ENCODE measurements at places on chromosomes 7 and 10. TPM values are rescaled to one million over a fixed set of nuclear protein-coding genes. Genes with fewer than 3 reads are reported as not detected.

Gene SMO
- total RNA-seq: 0.35 TPM

Gene PTPN12
- total RNA-seq: 24.5 TPM

DNA sequence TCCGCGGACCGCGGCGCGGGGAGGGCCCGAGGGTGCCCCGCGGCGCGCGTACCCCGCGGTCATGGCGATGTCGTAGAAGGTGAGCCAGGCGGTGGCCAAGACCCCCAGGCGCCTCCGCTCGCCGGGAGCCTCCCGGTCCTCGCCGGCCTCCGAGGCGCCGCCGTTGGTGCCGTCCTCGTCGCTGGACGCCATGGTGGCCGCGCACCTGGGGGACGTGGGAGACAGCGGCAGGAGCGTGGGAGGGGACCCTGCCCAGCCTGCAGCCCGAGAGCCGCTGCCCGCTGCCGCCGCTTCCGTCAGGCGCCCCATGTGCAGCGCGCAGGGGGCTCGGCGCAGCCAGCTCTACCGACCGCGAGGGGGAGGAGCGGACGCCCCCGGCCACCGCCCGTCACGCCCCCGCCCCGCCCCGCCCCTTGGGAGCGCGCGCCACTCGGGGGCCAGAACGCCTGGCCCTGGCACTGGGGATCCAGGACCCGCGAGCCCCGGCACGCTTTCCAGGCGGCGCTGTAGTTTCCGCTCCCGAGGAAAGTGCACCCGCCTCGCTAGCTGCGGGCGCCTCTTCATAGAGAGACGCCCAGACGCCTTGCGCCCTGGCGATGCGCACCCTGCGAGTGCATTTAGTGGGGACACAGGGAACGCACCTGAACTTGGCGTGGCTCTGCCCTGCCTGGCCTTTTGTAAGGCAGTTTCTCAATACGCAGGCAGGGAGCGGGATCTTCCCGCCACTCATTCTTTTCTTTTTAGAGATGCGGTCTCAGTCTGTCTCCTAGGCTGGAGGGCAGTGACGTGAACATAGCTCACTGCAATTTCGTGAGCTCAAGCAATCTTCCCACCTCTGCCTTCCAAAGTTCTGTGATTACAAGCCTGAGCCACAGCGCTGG, at the start of gene HACD1:
Gene HACD1 (minus strand): TSS at position 344 of the 881 bp plus-strand sequence. CDS start 35 bp downstream, at position 309.
- no peaks in the 10 kb centered on the region for H3K36me3 ChIP-seq
- H3K4me1 ChIP-seq: peaks cover 11% of the 10 kb centered on the region
- H3K4me3 ChIP-seq: peak within 1 kb of the TSS; percentile 86
- no peak within 1 kb of the TSS for H3K27ac ChIP-seq
- DNase-seq: peak; percentile 13

DNA sequence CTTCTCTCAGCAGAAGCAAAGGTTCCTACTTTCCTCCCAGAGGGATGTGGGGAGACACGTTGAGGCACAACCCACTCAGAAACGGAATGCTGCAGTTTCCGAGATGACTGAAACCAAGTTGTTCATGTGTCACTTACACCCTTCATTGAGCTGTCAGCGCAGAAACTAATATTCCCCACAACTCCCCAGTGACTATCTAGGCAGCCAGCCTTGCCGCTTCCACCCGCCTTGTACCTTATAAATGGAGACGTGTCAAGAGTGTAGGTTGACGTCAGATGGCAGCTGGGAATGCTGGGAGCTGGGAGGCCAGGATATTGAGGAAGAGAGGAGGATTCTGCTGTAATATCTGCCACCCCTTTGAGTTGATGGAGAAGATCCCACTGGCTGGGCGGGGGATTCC, 15.1 kb downstream of the GPR26 start:
- peaks cover 24% of the 10 kb centered on the region for H3K27me3 ChIP-seq
- H3K4me1 ChIP-seq: no peaks in the 10 kb centered on the region
- H3K27ac ChIP-seq: no peak overlapping the region

DNA sequence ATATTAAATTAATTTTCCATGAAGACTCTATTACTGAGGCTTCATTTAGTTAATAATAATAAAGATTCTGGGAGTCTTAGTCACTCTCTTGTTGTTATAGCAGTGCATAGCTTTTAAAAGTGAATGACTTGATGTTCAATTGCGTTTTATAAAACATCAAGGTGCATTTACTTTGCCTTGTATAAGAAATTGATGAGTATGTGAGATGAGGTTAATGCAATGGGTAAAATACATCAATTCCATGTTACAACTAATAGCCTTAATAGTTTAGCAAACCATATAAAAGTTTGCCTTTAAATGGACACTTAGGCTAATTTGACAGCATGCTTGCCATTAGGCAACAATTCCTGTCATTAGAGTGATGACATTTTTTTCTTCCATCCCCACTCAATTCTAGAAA, 173.6 kb upstream of the TEX47 start:
- no peaks in the 10 kb centered on the region for H3K36me3 ChIP-seq
- no peak overlapping the region for H3K4me3 ChIP-seq
- no peaks in the 10 kb centered on the region for H3K27me3 ChIP-seq
- H3K27ac ChIP-seq: no peak overlapping the region
- no peak for DNase-seq
- H3K4me1 ChIP-seq: no peaks in the 10 kb centered on the region

DNA sequence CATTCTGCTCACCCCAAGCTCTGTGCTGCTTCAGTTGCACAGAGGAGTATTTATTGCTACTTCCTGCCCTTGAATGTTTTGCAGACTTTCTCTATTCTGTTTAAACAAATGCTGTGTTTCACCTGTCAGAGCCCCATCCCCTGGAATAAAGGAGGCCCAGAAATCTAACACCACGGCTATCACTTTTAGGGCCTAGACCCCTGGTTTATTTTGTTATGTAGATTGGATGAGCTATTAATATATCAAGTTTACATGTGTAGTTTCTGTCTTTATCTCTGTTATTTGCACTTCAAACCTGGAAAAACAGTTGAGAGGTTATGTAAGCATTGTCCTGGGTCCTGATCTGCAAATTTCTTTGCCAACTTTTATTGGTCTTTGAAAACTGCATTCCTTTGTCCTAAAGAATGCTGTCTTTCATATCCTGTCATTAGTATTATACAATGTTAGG, 630.1 kb downstream of the PARD3 start:
- no peak overlapping the region for H3K4me3 ChIP-seq
- no peaks in the 10 kb centered on the region for H3K27me3 ChIP-seq
- no peak for DNase-seq
- H3K36me3 ChIP-seq: no peaks in the 10 kb centered on the region
- no peaks in the 10 kb centered on the region for H3K4me1 ChIP-seq

DNA sequence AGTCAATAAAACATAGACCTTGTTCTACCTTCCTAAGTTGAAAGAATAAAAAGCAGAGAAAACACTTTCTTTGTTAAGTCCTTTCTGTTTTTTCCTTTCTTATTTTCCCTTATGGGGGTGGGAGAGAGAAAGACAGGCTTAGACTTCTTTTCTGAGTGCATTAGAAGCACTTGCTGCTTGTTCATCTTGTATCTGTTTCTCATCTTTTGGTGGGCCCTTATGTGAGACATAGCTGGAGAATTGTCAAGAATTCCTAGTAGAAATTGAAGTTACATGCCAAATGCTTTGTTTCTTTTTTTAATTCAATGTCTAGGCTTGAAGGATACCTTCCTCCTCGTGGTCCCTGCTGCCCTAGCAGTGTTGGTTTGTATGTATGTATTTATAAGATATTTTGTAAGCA, 6.7 kb downstream of the EIF4EBP2 start:
- H3K36me3 ChIP-seq: no peaks in the 10 kb centered on the region
- no peak overlapping the region for H3K4me3 ChIP-seq
- H3K27ac ChIP-seq: no peak overlapping the region
- H3K4me1 ChIP-seq: peaks cover 12% of the 10 kb centered on the region
- no peaks in the 10 kb centered on the region for H3K27me3 ChIP-seq
- no peak for DNase-seq

DNA sequence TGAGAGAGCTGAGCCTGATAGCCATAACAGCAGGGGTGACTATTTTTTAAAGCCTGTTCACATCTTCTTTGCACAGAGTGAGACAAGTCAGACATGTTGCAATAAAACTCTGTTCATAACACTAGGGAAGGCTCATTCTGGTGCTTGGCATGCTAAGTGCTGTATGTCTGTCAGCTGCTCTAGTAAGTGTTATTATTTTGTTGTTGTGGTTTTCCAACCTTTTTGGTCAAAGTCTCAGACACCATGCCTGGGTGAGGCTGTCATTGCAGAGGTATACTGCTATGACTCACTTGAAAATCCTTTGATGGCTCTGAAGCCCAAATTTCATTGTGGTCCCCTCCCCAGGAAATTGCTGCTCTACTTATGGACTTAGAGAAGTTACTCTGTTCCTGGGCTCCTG, 129.7 kb downstream of the ADRA2A start:
- H3K27ac ChIP-seq: no peak overlapping the region
- no peak for DNase-seq
- no peaks in the 10 kb centered on the region for H3K36me3 ChIP-seq
- no peaks in the 10 kb centered on the region for H3K4me1 ChIP-seq

DNA sequence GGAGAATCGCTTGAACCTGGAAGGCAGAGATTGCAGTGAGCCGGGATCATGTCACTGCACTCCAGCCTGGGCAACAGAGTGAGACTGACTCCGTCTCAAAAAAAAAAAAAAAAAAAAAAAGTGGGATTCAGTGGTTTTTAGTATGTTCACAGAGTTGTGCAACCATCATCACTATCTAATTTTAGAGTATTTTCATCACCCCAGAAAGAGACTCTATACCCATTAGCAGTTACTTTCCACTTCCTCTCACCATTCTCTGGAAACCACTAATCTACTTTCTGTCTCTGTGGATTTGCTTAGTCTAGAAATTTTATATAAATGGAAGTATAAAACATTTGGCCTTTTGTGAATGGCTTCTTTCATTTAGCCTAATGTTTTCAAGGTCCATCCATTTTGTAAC, 113.4 kb downstream of the ST7 start:
- peaks cover 4% of the 10 kb centered on the region for H3K4me1 ChIP-seq
- no peak overlapping the region for H3K4me3 ChIP-seq
- H3K36me3 ChIP-seq: no peaks in the 10 kb centered on the region

Measured in T-cell (primary cell).